Midbrain (tissue), 1 donor: ENCODE measurements at places on chromosomes 3 and 15.
A peak's percentile ranks its signal among the peaks of the same experiment; 100 is the strongest.

- DNase-seq, result no peak
These were observed 299.9 kb downstream of the UACA start for GRCh38 chr15:70463453-70463834.

GRCh38 chr3:156434921-156435320 is 120.0 kb downstream of the SSR3 start:
- no peak for DNase-seq

GRCh38 chr3:66450390-66451022 is 50.3 kb downstream of the LRIG1 start:
- peak; percentile 72 for DNase-seq

DNA sequence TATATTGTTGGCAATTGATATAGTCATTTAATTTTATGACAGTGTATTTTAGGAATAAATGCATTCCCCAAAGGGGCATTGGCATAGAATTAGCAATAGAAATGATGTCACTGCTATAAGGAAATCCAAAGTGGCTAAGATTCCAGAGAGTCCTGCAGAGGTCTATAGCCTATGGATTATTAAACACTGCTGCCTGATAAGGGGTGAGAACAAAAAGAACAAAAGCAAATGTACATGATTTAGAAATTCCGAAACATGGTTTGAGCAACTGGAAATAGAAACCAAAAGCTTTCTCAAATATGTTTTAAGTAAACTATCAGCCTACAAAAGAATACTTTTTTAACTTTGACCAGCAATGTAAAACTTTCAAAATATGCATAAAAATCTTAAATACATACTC is 280.1 kb upstream of the RASGRP1 start:
- no peak for DNase-seq

- no peak for DNase-seq
These were observed 4.8 kb downstream of the RAP2B start for GRCh38 chr3:153166796-153167195.

DNA sequence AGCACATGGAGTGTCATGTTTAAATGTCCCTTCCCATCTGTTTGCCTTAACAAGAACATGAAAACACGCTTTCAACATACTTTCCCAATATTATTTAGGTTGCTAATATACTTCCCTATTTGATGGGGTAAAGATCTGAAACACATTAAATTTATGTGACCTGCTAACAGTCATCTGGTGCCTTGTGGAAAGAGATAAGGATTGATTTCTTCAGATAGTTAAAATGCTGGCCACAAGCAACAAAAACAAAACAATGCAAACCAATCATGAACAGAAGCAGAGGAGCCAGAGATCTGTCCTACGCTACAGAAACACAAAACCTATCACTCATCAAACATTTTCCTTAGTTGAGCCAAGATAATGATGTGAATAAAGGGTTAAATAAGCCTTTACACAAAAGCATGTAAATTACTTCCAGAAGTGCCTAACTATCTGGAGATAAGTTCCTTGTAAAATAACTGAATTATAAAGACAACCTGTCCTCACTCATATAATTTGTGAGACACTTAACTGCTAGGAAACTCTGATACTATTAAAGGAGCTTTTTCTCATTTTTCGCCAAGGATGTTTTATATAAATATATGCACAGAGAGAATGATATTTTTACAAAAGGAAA is 109.9 kb downstream of the NSUN3 start:
- DNase-seq, result no peak

GRCh38 chr15:29087521-29088285 is 181.9 kb downstream of the NSMCE3 start:
- DNase-seq, result no peak

GRCh38 chr15:83398626-83399025 is 48.5 kb upstream of the SH3GL3 start:
- no peak for DNase-seq

DNA sequence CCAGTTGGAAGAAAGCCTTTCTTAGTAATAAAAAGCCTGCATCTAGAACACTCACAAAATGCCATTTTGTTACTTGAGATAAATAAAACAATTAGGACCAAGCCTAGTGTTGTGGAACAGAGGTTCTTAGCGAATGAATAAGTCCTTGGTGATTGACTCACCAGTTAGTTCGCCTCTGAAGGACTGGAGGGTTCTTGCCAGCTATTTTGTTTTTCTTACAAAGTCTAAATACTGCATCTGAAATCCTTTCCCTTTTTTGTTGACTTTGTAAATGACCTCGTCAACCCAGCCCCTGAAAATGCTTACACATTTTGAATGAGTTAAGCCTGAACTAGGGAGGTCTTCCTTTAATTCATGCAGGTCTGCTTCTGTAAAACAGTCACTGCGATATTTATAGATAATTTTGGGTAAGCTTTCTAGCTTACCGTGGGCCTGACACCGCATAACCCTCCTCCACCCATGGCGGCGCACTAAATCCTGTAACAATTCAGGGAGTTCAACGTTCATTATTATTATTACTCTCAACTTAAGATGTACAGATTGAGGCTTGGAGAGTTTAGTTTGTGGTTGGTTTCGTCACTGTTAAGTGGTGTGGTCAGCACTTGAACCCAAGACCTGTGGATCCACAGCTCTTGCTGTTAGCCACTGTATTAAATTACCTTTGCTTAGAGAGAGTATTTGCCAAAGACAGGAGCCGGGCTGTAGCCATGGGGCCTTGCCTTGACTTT is 45.0 kb upstream of the SACM1L start:
- DNase-seq, result no peak

DNA sequence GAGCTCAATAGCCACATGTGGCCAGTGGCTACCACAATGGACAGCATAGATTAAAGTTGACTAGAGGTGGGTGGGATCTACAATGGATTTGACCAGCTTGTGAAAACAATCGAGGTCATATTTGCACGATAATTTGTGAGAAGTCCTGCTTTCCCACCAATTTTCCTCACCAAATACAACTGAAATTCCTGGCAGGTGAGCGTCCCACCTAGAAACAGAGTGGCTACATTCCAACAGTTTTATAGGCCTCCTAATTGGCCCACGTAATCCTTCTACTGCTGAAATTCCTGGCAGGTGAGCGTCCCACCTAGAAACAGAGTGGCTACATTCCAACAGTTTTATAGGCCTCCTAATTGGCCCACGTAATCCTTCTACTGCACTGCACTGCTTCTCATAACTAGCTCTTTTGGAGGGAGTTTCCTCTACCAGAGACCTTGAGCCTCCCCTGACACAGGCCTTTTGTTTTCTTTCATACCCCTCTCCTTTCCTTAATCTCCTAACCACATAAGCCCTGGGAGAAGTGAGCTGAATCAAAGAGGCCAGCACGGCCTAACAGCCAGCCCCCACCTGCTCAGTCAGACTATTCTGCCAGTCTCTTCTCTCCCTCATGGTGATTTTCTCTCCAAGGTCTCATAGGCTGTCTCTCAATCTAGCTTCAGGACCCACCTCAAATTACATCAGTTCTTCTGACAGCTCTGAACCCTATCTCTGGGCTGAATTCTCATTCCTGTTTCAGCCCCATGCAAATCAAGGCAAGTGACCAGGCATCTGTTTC is 80.2 kb downstream of the BFSP2 start:
- DNase-seq, result no peak

DNA sequence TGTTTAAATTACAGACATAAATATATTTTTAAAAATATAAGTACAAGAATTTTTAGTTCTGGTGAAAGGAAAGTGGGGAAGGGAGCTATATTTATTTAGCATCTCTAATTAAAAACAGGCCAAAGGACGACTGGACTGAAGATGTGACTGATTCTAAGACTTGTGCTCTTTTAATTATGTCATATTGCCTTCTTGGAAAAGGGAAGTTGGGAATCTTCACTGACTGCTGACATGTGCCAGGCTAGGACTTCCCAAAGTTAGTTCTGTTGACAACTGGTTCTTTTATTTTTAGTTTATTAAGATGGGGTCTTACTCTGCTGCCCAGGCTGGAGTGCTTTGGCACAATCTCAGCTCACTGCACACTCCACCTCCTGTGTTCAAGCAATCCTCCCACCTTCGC is 13.5 kb downstream of the CNOT10 start:
- no peak for DNase-seq

DNA sequence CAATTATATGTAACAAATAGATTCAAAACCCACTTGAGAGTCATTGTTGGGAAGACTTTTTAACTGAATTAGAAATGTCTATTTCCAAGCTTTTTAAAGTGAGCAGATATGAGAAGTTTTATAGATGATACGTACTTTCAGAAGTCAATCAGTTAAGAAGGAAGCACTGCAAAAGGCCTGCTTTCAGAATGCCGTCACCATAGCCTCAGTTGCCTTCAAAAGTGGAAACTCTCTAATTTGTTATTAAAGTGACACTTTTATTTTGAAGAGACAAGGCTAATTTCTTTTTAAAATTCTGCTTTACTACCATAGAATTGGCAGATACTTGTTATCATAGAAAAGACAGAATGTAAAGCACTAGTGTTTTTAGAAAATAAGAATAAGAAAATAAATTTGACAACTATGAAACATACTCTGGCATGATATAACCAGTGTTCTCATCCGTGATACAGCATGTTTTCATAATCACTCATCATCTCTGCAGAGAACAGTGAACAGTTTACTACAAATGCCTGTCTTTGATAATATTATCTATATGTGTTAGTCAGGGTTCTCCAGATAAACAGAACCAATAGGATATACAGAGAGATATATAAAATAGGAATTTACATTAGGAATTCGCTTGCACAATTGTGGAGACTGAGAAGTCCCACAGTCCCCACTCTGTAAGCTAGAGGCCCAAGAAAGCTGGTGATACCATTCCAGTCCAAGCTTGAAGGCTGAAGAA is 7.0 kb upstream of the PLD1 start:
- no peak for DNase-seq

DNA sequence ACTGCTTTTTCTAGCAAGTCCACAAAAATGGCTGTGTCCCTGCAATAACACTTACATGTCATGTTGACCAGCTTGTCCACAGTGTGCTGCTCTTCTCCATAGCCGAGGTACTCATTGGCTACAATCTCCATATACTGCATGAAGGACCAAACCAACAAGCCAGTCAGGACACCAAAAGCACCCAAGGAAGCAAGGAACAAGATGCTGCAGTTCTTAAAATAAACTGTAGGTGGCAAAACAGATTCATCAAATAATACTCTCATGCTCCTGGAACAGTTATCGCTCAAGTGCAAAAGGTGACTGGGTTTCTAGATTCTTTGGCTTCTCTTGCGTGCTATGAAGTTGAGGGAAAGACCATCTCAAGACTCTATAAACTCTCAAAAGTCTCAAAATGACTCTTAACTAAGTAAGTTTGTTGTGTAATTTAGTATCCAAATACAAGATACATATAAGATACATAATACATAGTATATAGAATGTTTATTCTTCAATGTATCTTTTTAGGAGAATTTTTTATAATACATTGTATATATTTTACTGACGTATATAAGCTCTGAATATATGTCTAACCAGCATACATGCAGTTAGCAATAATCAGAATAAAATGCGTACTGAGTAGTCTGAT is 57.0 kb downstream of the NEK10 start:
- peak; percentile 56 for DNase-seq

- no peak for DNase-seq
These were observed 3.0 kb downstream of the DUOXA1 start for GRCh38 chr15:45126535-45127158.

GRCh38 chr15:100900136-100900794 is 18.9 kb upstream of the LRRK1 start:
- no peak for DNase-seq

DNA sequence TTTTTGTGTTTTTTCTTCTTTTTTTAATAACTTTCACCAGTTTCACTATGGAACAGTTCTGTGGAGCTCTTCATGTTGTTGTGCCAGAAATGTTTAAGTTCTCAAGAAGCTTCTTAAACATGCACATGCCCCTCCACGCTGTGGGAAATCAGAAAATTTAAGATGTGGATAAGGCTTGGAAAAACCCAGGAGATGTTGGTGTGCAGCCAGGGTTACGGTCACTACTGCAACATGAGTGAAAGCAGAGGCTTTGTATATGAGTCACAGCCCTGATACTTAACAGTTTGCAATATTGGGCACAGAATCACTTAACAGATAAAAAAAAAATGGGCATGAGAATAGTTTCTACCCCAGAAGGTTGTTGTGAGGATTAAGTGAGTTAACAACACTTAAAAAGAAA is 399.9 kb downstream of the LRTM1 start:
- no peak for DNase-seq

- no peak for DNase-seq
These were observed 115.4 kb downstream of the TCF12 start for GRCh38 chr15:57033715-57034439.

GRCh38 chr3:106813742-106814141 is 563.5 kb upstream of the CCDC54 start:
- no peak for DNase-seq

- DNase-seq, result no peak
These were observed 211.0 kb downstream of the GBE1 start for GRCh38 chr3:81550415-81550814.

DNA sequence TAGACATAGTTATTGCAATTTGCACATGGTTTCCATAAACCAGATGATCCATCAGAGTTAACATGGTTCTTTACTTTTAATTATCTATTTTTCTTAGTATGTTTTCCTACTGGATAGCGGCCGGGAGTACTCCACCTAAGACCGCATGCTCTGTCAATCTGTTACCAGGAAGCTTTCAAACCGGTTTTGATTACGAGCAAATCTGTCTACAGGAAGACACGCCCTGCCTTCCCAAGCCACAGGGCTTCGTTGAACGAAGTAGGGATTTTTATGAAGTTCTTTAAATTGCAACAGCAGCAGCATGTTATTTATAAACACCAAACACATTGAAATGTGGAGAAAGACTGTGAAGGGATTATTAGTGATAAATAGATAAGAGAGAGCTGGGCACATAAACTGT is 283.3 kb upstream of the ROBO2 start:
- no peak for DNase-seq

- DNase-seq, result no peak
These were observed 29.0 kb downstream of the PPARG start for GRCh38 chr3:12317914-12318313.
